ENCODE measurements at places on chromosomes 4 and X. TPM values are rescaled to one million over a fixed set of nuclear protein-coding genes. Genes with fewer than 3 reads are reported as not detected.

The DKC1 gene
- total RNA-seq: 62.1 TPM

The FDCSP gene
- total RNA-seq: not detected

The TLR10 gene
- total RNA-seq: not detected

- no peak for DNase-seq
Observed at GRCh38 chrX:9578083-9578779, 113.4 kb downstream of the TBL1X start.

DNA sequence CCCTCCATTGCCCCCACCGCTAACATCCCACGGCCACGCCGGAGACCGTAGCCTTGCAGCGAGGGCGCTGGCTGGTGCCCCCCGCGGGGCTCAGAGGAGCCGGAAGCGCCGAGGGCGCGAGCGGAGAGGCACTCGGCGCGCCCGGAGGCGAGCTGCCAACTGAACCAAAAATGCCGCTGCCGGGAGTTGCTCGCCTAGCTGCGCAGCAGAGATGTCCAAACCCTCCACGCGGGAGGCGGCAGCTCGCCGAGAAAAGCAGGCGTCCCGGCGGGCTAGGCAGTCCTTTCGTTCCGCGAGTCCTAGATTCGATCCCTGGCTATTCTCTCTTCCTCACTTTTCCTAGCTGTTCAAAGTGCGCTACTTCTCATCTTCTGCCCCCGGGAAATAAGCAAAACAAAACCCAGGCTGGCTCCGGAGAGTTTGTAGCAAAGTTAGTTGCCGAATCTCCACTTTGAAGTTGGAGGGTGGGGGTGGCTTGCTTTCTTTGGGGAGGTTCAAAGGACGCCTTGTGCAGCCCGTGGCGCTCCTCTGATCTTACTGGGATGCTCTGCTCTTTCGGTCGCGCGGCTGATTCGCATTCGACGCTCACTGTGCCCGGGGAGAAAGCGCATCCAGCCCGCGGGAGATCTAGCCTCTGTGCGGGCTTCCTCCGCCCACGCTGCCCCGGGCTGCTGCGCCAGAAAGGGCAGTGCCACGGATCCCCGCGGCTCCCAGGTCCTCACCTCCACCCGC, 723 bp downstream of the NKX6-1 start:
- DNase-seq: no peak

DNA sequence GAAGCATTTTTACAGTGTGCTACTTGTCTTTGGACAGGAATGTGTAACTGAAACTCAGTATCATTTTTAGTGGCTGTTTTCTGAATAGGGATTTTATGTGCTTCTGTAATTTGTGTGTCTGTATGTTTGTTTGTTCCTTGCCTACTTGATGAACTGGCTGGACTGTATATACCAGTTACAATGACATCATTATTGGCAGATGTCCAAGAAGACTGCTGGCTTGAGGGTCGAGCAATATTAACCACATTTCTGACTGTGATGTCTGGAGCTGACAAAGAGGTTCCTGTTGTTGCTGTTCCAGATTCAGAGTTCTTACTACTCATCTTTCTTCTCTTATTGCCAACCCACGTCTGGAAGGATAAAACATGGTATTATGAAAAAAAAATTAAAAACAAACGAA, 33.0 kb downstream of the HDX start:
- DNase-seq: peak; percentile 35

DNA sequence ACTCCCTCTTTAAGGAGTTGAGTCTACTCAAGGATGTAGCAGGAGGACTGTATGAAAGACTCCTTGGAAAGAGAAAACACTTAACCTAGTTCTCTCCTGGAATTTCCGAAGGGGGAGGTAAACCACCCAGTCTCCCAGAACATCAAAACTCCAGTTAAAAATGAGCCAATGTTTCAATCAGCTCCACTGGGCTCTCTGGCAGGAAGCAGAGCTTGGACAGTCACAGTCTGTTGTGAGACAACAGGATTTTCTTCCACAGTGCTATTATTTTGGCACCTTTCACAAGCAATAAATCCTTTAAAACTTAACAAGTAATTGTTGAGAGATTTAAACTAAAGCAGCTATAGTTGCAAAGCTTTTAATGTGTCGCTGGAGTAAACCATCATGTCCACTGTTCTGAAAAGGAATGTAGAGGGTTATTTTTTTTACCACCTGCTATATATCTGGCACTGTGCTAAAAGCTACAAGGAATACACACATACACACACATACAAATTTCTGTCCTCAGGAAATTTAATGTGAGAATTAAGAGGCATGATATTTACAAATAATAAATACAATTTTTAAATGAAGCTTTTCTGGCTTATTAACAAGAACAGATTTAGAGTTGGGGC, 229.2 kb upstream of the INTU start:
- DNase-seq: no peak

- peak; percentile 23 for DNase-seq
Observed at GRCh38 chr4:3305610-3306371, 13.0 kb downstream of the RGS12 start.

- no peak for DNase-seq
Observed at GRCh38 chr4:128355305-128355704, 67.7 kb upstream of the PGRMC2 start.
